ENCODE measurements at places on chromosomes 13 and 19. TPM values are rescaled to one million over a fixed set of nuclear protein-coding genes. Genes with fewer than 3 reads are reported as not detected.

IZUMO2 gene
- not detected for total RNA-seq

ZNF865 gene
- 12.3 TPM for total RNA-seq

SLC5A5 gene
- 0.84 TPM for total RNA-seq

PPM1N gene
- 1.5 TPM for total RNA-seq

ANGPTL8 gene
- not detected for total RNA-seq

TSSK6 gene
- total RNA-seq, result 3.3 TPM

KLK14 gene
- 0.64 TPM for total RNA-seq

ZSCAN4 gene
- total RNA-seq, result not detected

CD209 gene
- total RNA-seq, result not detected

KLF2 gene
- total RNA-seq, result 216 TPM

ZNF816 gene
- 11.6 TPM for total RNA-seq

RBM26 gene
- total RNA-seq, result 75.0 TPM

B3GLCT gene
- 5.1 TPM for total RNA-seq

C19orf81 gene
- total RNA-seq, result not detected

FBXO27 gene
- 0.27 TPM for total RNA-seq

ACER1 gene
- 0.18 TPM for total RNA-seq

Data from T-helper 2 cell treated with Interferon-gamma antibody and Interleukin-4, amounts not matched to agents 100 ng/mL and 5 ng/mL, for 36 hours (primary cell).